ENCODE measurements at places on chromosomes 16 and 17.

- DNase-seq = no peak
These were observed 5.6 kb upstream of the PGS1 start for GRCh38 chr17:78372841-78373240.

DNA sequence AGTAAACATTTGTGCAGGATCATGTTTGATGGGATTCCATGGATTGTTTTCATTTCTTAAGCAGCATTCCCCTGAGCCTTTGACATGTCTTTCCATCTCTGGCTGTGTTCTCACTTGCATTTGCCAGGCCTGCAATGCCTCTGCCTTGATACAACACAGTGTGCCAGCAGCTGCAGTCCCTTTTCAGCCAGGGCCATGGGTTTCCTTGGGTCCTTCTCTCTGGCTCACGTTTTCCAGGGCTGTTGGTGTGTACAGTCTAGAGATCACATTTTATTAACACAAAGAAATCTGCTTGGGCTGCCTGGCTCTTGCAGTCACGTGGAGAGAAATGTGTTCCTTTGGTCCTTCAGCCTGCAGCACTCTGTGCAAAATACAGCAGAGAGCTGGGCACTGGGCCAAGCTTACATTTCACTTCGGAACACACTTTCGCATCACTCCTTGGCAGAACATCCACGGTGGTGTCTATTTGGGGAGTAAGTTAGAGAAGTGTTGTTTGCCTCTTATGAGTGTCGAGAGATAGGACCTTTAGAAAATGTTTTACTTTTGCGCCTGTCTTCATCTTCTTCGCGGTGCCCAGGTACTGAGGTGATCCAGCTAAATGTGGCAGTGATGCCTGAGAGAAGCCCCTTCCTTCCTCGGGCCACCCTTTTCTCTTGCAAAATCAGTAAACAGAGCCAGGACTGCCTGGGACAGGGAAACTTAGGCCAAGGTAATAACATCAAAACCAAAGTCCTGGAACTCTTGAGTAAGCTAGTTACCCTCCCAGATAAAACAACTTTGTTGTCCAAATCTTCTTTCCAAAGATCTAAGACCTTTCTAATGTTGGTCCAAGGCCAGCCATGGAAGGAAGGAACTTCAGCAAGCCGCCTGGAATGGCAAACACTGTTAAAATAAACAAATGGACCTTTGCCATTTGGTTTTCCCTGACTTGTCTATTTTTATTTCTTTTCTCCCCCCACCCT, 20.9 kb downstream of the HLF start:
- peak; percentile 19 for DNase-seq

DNA sequence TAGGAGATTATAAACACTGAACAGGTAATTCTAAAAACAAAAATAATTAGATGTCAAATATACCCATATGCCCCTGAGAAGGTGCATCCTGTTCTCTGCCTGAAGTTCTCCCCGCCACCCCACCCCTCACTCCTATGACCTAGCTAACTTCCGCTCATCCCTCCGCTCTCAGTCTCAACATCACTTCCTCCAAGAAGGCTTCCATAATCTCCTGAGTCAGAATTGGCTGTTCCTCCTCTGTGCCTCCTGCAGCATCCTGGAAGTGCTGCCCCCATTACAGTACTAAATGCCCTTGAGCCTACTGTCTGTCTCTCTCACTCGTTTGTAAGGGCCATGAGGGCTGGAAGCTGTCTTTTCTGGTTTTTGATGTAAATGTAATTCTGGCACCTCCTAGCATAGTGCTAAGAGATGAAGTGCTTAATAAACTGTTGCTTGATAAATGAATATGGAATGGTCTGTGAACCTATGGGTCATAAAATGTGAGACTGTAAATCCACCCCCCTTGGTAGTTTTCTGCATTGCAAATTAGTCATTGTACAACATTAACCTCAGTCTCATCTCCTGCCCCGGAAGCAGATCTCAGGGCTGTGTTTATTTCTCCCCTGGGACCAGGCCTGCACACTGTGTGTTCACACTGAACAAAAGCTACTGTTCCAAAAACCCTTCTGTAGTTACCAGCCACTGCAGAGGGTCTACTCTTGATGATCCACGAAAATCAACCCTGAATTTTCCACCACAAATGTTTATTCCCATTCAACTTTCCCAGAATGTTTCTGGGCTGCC, 3.9 kb upstream of the MYO1D start:
- DNase-seq = no peak

- peak; percentile 43 for DNase-seq
These were observed 5.8 kb downstream of the DHX38 start for GRCh38 chr16:72099377-72099818.

- no peak for DNase-seq
These were observed 152.6 kb downstream of the PRKCA start for GRCh38 chr17:66455060-66455459.

Measured in HFF-Myc (cell line).